ENCODE measurements at places on chromosomes 3 and 15.

- no peak for DNase-seq
Measured at GRCh38 chr15:40637221-40637745, 43.2 kb downstream of the KNL1 start.

DNA sequence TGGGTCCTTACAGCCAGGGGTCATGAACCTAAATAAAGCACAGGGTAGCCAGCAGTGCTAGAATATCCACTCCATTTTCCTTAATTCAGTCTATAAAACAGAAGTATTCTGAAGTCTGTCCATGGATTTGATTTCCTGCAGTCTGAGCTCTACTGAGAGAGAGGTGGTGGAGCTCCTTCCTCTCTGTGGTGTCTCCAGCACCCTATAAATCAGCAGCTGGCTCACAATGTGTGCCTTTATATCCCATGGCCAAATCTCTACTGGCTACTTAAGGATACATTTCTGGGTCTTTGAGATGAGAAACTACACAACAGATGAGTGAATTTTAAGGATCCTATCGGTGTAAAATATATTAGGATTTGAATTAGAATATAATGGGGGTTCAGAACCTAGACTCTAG lies 339.9 kb upstream of the RBMS3 start:
- no peak for DNase-seq

DNA sequence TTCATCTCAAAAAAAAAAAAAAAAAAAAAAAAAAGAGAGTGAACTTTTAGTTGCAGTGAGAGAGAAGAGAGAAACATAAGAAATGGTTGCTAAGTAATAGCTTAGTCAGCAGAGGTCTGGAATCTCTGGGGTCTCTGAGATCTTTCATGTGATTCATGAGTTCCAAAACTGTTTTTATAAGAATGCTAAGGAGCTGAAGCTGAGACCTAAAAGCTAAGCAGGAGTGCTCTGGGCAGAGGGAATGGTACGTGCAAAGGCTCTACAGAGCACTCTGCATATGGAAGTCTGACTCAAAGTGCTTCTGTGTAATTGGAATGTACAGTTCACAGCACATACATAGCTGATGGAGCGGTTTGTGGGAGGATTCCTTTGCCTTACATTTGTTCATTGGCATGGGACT lies 66.3 kb upstream of the LRIG1 start:
- DNase-seq = no peak

GRCh38 chr15:91860498-91860897 lies 7.0 kb downstream of the SLCO3A1 start:
- DNase-seq = no peak

DNA sequence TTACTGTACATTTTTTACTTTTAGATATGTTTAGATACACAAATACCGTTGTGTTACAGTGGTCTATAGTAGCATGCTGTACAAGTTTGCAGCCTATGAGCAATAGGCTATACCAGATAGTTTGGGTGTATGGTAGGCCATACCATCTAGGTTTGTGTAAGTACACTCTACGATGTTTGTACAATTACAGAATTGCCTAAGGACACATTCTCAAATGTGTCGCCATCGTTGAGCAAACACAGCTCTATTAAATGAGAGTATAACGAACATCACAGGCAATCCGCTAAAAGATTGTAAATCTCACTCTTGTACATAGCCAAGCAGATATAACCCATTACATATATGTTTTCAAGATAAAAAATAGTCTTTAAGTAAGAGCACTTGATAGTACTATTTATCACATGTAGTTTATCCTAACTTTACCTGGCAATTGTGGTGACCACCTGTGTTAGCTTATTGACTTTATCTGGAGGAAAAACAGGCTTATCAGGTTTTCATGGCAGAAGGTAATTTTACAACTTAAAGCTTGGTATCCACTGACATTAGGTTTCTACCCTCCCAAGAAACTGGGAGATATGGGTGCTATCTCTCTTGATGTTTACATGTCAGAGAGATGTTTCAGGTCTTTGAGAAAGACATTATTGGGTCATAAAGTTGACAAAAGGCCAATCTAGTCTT lies 898.7 kb downstream of the NSUN3 start:
- DNase-seq = no peak

DNA sequence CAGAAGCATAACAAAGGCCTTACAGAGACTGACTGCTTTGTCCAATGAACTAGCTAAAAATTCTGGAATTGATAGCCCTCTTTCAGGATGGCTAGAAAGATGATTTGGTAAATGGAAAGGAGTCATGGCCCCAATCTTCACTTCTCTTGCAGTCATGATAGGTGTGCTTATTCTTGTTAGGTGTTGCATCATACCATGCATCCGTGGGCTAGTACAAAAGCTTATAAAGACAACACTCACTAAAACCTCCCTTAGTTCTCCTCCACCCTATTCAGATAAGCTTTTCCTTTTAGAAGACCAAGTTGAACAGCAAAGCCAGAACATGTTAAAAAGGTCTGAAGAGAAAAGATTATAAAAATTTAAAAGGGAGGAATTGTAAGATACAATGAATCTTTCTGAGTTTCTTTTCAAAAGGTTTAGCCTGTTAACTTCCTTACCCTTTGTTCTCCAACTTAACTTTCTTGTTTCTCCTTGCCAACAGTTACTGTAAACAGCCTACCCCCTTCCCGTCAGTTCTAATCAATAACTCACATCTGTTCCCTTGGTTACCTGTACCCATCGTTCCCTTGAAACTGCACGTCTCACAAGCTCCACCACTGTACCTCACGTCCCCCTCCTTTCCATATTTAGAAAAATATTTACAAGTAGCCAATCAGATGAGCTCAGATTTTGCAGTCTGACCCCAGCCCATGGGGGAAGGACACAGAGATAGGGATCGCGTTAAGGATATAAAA lies 105.8 kb downstream of the ZBBX start:
- no peak for DNase-seq

- no peak for DNase-seq
Measured at GRCh38 chr15:74816624-74817369, 4.2 kb downstream of the LMAN1L start.

- no peak for DNase-seq
Measured at GRCh38 chr15:83287541-83288027, 3.1 kb upstream of the BNC1 start.

DNA sequence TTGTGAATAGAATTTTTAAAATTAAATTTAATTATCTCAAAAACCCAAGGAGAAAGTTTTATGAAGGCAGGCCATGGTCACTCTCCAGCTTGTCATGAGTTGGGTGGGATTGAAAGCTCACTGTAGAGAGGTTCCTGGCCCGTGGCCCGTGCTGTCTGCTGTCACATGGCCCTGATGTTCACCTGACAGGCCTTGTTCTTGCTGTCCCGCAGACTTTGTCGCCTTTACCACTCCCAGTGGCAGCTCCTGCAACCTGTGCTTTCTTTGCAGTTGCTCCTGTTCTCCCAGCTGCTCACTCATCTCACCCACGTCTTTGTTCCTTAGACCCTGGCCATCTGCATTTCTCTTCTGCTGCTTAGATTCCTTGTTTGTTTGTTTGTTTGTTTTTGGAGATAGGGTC lies 35.6 kb downstream of the DHX30 start:
- no peak for DNase-seq

- no peak for DNase-seq
Measured at GRCh38 chr3:12352253-12352652, 63.4 kb downstream of the PPARG start.

GRCh38 chr15:25731411-25731810 lies 131.7 kb downstream of the ATP10A start:
- no peak for DNase-seq

GRCh38 chr3:109743981-109744380 lies 406.6 kb upstream of the DPPA4 start:
- no peak for DNase-seq

GRCh38 chr3:122533931-122534334 lies 19.2 kb upstream of the KPNA1 start:
- peak; percentile 89 for DNase-seq

DNA sequence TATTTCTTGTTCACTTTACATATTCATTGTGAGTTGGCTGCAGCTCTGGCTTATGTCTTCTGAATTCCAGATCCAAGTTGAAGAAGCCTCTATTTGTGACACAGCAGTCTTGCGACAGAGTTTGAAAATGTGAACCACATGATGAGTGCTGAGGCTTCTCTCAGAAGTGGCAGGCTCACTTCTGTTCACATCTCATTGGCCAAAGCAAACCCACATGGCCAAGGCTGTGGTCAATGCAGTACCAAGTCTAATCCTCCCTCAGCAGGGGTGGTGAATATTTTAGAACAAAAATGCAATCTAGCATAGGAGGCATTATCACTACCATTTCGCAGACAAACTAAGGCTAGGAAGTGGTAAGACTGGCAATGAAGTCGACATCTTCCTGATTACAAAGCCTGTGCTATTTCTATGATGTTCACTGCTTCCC lies 45.2 kb downstream of the CDCP1 start:
- no peak for DNase-seq

DNA sequence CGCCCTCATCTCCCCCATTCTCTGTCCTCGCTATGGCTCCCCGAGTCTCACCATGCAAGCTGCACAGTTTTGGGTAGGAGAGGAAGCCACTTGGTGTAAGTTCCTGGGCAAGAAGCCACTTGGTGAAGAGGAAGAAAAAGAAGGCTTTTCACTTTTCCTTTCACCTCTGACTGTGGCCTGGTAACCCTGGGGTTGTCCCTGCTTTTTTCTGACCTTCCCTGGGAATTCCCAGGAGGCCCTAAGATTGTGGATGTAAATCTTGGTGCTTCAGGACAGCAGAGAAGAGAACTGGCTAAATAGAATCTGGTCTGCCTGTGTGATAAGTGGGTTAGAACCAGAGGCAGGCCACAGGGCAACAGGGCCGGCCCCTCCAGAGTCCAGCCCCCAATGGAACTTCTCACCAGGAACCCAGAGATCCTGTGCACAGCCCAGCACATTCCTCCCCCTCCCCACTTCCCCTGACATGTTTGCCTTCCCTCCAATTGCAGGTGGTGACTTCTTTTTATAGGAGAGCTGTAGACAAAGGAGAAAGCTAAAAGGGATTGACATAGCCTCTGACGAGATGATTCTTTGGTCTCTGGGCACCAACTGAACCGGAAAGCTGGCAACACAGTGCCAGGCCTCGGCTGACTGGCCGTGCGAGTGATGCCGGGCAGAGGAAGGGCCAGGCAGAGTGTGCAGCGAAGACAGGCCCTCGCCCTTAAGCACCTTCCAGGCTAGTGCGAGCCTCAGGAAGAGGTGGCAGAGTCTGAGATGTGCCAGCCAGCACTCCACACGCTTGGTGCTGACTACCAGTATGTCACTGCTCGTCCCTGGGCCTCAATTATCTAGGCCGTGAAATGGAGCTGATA lies 19.4 kb upstream of the SKOR1 start:
- no peak for DNase-seq

GRCh38 chr15:69902414-69903062 lies 195.2 kb downstream of the TLE3 start:
- no peak for DNase-seq

GRCh38 chr15:68608206-68608843 lies 29.5 kb downstream of the CORO2B start:
- no peak for DNase-seq

GRCh38 chr15:81507831-81508230 lies 133.8 kb upstream of the TMC3 start:
- DNase-seq = no peak

- no peak for DNase-seq
Measured at GRCh38 chr3:52210037-52210436, 12.1 kb downstream of the ALAS1 start.

DNA sequence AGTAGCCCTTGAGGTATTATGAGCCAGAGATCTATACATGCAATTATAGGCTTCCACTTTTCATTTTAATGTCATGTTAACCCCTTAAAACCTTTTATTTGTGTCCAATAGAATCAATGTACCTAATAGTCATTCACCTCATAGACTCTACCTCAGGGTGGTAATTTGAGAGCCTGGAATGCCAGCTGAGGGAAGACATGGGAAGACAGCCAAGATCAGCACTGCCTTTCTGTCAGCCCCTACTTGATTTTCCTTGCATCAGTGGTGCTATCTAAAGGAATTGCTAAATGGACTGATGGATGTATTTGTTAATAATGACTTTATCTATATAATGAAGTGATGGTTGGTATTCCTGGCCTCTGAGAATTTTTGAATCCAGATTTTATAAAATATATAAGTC lies 113.3 kb upstream of the GBE1 start:
- no peak for DNase-seq
